Stimulated activated CD4-positive, alpha-beta T cell treated with anti-CD3 and anti-CD28 coated beads, Interleukin-1b, Interleukin-23, amount 100 ng/mL, for 48 hours (primary cell): ENCODE measurements at places on chromosomes 11 and 22.

- no peak for DNase-seq
These were observed 18.7 kb upstream of the TMPRSS5 start for GRCh38 chr11:113724778-113725177.

DNA sequence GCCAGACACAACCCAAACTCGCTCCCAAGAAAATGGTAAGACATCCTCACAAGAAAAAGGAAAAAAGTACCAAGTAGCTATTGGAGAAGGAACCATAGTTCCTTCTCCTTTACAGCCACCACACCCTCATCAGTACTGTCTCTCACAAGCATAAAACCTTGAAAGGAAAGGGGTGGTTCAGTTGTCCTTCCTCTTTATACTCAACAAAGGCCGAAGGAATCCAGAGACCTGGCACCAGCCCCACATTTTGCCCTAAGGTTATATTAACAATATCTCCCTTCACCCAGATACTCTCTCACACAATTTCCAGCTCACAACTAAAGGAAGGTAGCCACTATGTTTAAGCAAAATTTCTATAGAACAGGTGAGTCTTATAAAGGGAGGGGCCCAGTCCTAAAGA, 8.5 kb downstream of the FHIP1B start:
- DNase-seq, result no peak

DNA sequence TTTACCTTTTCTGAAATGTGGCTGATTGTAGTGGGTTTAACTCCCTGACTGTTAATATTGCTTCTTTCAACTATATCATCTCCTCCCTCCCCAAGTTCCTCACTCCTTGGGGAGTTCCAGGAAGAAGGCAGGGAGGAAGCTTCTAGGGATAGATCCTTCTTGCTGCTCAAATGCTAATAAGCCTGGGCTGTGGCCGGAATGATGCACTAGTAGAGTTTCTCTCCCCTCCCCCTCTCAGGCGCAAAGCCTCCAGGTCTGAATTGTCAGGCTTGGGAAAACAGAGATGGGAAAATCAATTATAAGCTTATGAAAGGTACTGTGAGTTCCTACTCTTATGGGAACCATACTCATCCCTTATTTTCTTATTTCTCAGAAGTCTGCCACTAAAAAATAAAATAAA, 30.8 kb downstream of the FEZ1 start:
- DNase-seq, result no peak

GRCh38 chr11:19164230-19164855, 37.4 kb downstream of the CSRP3 start:
- no peak for DNase-seq

DNA sequence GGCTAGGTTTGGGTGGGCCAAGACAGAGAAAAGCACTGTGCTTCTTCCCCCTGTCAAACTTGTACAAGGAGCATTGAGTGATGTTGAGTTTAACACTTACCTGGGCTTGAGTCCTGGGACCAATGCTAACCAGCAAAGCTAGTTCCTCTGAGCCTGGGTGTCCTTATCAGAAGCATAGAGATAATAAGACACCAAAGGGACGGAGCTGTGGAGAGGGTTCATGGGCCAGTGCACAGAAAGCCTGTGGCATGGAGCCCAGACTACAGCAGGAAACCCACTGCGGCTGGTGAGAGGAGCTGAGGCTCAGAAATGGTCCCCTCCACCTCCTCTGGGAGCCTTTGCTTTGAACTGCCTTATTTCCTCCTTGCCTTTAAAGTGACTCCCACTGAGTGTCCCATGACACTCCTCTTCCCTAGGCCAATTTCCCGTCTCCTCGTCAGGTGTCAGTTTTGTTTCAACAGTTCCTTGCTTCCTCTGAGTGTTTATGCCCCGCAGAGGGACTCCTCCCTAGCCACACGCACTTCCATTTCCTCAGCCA, 9.4 kb downstream of the SLCO2B1 start:
- DNase-seq, result no peak

DNA sequence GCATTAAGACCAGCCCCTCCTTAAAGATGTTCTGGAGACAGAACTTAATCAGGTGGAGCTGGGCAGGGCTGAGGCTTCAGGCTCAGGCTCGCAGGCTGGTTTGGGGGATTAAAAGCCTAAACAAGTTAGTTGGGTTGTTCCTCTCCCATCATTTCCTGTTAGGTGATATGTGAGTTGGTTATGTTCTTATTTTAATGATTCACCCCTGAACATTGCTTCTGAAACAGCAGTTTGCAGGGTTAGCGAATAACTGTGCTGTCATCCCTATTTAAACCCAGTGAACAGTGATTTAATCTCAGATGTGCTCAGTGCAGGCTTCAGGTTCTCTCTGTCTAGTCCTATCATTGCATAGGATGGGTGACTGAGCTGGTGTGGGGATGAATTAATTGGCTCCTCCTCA, 47.4 kb upstream of the BIRC3 start:
- no peak for DNase-seq

- peak; percentile 94 for DNase-seq
These were observed 114.1 kb downstream of the MICAL2 start for GRCh38 chr11:12224537-12224893.

- peak; percentile 38 for DNase-seq
These were observed 91.6 kb downstream of the STIM1 start for GRCh38 chr11:3947061-3947460.

- DNase-seq, result no peak
These were observed 6.8 kb upstream of the GGA1 start for GRCh38 chr22:37601540-37602442.

DNA sequence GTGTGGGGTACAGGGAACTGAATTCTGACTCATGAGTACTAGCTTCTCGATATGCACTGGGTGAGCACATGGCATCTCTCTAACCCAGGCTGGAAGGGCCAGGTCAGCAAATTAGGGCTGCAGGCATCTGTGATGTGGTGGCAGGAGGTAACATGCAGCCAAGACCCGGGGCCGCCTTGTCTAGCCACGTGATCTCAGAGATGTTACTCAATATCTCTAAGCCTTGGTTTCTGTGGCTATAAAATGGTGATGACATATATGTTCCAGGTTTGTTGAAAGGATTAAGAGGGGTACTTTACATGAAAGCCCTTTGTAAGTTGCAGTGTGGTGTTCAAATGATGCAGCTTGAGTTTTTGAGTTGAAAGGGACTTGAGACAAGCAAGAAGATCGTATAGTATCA, 3.2 kb downstream of the ST14 start:
- peak; percentile 19 for DNase-seq

GRCh38 chr11:80239217-80239616, 798.4 kb upstream of the TENM4 start:
- no peak for DNase-seq

DNA sequence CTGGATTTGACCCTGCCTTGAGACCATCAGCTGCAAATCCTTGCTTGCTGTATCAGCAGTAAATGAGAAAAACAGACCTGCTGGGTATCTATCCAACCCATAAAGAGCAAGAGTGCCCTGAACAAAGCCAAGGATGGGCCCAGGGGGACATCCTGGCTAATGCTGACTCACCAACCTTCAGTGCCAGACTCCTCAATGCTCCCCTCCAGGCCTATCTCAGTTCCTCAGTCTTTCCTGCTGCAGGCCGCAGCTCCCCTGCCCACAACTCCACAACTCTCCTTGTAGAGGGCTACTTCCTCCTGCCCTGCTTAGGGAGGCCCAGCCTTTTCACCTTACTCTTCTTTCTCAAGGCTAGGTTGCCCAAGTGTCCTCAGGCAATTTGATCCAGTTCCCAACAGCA, 2.6 kb downstream of the LAMTOR1 start:
- no peak for DNase-seq

DNA sequence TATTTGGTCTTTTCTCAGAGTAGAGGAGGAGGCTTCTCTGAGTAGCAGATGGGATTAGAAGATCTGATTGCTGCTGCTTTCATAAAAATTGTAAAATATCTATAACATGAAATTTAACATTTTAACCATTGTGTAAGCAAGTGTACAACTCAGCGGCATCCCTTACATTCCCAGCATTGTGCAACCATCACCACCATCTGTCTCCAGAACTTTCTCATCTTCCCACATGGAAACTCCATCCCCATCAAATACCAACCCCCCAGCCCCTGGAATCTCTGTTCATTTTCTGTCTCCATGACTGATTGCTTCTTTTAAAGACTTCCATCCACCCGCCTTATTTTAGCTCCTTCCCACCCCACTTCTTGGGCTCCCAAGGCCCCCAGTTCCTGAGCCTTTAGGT, 32.3 kb downstream of the MRGPRD start:
- DNase-seq, result no peak

DNA sequence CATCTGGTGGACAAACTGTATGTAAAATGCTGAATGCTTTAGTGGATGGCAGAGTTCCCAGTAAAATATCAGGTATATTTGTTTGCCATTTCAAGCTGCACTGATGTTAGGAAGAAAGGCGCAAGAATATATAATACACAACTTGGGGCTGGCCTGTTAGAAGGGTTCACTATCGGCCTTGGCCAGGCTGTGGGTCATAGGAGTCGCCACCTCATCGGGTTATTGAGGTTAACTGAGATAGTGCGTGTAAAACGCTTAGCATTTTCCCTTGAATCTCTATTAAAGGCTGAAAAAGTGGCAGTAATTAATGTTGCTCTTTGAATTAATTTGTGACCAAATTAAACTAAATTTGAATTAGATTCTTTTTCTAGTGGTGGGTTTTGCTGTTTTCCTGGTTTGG, 5.1 kb downstream of the FAM118A start:
- no peak for DNase-seq

- DNase-seq, result no peak
These were observed 6.6 kb upstream of the ZFTA start for GRCh38 chr11:63775191-63775590.

DNA sequence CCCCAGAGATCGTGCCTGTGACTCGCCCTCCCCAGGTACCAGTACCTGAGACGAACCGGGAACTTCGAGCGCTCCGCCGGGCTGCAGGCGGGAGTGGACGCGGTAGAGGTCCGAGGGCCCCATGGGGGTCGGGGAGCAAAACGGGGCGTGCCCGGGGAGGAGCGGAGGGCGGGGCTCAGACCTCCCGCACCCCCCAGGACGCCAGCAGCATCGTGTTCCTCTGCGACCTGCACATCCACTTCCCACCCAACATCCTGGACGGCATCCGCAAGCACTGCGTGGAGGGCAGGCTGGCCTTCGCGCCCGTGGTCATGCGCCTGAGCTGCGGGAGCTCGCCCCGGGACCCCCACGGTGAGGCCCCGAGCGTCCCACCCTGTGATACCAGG, 10.8 kb downstream of the B4GALNT4 start:
- DNase-seq, result no peak

- DNase-seq, result peak; percentile 46
These were observed 16.6 kb upstream of the SPTBN2 start for GRCh38 chr11:66745356-66746235.

DNA sequence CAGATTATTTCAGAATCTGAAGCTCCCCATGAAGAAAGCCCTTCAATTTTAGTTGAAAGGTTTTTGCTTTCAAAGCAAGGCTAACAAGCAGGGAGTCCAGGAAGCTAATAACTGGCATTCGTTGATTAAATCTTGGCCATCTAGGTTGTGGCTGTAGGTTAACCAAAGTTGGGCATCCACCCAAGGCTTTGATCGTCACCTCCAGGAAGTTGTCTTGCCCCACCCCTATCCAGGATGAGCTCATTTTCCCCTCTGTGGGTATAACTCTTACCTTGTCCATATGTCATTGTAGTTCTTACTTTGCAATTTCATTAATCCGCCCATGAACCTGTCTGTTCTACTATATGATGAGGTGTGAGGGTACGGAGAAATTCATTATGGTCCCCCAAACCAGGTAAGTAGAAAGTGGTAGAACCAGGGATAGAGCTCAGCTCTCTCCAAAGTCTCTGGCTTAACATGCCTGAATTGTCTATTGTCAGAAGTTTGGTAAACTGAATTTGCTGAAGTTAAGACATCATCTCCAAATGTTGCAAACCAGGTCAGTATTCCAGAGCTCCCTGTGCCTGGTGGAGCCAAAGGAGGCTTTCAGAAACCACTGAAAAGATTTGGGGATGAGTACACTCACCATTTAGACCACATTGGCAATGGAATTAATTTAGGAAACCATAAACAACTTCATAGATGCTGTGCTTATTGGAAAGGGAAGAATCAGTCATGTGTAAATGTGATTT, 97.1 kb downstream of the CD44 start:
- peak; percentile 57 for DNase-seq
